ENCODE measurements at places on chromosomes 4 and X. TPM values are rescaled to one million over a fixed set of nuclear protein-coding genes. Genes with fewer than 3 reads are reported as not detected.

GRCh38 chr4:148764720-148765119, 322.5 kb upstream of the NR3C2 start:
- no peak for DNase-seq

DNA sequence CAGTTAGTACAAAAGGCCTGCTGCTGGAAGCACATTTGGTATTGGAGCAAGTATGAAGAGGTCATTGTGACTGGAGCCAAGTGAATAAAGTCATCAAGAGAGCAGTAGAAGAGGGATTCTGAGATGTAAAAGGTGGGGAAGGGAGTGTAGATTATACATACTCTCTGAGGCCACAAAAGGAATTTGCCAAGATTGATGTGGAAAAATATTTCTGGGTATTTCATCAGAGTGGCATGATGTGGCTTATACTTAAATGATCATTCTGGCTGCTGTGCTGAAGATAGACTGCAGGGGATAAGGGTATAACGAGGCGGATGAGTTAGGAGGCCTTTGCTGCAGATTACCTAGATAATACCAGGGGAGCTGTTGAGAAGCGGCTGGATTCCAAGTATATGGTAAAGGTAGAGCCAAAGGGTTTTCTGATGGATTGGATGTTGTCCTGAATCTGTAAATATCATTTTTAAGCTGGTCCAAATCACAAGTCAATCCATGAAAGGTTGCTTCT, 231.8 kb upstream of the AGA start:
- DNase-seq, result no peak

DNA sequence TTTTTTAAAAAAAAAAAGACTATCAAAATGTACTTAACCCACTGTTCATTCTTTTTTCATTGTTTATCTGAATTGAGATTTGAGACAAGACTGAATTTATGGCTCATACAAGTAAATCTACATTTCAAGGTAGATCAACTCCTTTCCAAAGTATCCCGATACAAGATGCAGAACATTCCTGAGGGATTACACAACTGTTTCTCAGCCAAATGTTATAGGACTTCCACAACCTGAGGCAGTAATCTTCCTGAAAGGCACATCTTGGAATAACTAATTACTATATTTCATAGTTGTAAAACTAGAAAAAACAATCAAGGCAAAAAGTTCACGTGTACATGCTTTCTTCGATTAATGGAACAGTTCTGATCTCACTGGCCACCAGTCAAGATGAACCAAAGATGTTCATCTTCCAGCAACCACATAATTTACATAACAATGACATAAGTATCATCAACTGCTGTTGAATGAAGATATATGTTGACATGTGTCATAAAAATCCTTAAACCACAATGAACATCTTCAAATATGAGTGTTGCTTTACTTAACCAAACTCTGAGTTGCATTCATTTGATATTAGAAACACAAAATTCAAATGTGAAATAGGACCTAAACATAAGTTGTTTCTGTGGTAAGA, 225.2 kb upstream of the DKK2 start:
- peak; percentile 15 for DNase-seq

GRCh38 chr4:77158487-77158861, 1.5 kb downstream of the CCNG2 start:
- DNase-seq, result no peak

GRCh38 chrX:130085551-130086446, 24.5 kb downstream of the ELF4 start:
- peak; percentile 2 for DNase-seq

- no peak for DNase-seq
Measured at GRCh38 chrX:153819384-153820040, 10.8 kb downstream of the PDZD4 start.

DNA sequence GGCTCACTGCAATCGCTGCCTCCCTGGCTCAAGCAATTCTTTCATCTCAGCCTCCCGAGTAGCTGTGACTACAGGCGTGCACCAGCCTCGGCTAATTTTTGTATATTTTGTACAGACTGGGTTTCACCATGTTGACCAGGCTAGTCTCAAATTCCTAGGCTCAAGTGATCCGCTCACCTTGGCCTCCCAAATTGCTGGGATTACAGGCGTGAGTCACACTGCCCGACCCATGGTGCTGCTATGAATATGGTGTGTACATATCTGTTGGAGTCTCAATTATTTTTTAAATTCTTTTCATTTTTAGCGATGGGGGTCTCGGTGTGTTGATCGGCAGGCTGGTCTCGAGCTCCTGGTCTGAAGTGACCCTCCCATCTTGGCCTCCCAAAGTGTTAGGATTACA, 78.0 kb upstream of the PRKX start:
- DNase-seq, result no peak

DNA sequence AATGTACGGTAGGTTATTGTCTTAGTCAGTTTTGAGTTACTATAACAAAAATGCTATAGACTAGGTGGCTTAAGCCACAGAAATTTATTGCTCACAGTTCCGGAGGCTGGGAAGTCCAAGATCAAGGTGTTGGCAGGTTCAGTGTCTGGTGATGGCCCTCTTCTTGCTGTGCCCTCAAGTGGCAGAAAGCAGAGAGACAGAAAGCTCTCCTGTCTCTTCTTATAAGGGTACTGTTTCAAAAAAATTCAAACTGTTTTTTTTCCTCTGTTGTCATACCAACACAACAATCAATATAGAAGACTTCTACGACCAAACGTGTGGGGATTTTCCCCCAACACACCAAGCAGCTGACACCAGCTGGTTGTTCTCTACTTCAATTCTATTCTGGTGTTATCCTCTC, 53.4 kb downstream of the ADGRG4 start:
- no peak for DNase-seq

NEIL3 gene
- 13.1 TPM for total RNA-seq

UGT2B11 gene
- not detected for total RNA-seq

LEF1 gene
- total RNA-seq, result 27.7 TPM

TSPAN7 gene
- not detected for total RNA-seq

CRLF2 gene
- total RNA-seq, result 0.42 TPM
